Cerebellar nuclear complex (tissue), 1 donor: ENCODE measurements at places on chromosomes 16 and 17.

DNA sequence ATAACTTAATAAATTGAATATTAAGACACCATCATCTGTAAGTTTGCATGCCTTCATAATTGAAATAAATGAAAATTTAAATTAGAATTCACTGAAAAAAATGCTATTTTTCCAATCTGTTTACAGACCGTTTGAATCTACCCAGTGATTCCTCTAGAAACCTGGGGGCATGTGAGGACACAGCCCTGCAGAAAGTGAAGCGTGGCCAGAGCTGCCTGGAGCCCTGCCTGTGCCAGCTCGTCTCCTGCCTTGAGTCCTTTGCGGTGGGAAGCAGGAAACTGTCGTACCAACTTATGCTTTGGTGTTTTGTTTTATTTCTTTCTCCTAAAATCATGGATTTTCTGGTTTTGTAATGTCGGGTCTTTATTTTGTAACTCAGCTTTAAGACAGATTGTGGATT lies 67.8 kb upstream of the FA2H start:
- DNase-seq = no peak

- DNase-seq = no peak
Observed at GRCh38 chr17:65290616-65291015, 153.4 kb downstream of the RGS9 start.

- no peak for DNase-seq
Observed at GRCh38 chr17:77440560-77440981, 299.8 kb downstream of the SEC14L1 start.

DNA sequence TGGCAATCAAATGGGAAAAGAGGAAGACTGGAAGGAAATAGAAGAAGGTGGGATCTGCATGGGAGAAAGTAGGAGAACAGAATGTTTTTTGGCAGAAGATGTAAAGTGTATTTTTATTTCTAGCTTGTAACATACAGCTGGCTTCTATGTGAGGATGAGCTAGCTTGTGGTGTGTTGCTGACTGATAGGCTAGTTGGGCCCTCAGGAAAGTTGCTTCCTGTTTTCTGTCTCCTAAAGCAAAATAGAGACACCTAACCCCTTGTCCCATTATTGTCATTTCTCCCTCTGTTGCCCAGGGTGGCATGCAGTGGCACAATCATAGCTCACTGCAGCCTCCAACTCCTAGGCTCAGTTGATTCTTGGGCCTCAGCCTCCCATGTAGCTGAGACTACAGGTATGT lies 15.9 kb downstream of the TNRC6A start:
- DNase-seq = no peak

DNA sequence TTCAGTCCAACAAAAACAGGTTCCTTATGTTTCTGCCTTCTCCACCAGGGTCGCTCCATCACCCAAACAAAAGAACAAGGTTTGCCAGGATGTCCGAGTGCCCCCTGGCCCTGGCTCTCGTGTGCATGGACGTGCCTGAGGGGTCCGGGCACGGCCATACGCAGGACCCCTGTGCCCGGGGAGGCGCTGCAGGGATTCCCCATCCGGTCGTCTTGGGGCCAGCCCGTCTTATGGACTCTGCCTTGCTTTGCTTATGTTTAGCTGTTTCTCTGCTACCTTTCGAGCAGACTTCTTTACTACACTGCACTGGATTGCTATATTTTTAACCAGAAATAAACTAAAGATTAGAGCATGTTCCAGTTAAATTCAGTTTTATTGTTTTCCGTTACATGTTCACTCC lies 68.0 kb downstream of the KLHDC4 start:
- no peak for DNase-seq

- DNase-seq = no peak
Observed at GRCh38 chr17:72152387-72152929, 31.6 kb downstream of the SOX9 start.

GRCh38 chr17:27756467-27757371 lies 43.6 kb downstream of the NOS2 start:
- no peak for DNase-seq
